ENCODE measurements at places on chromosomes 1 and 21.

DNA sequence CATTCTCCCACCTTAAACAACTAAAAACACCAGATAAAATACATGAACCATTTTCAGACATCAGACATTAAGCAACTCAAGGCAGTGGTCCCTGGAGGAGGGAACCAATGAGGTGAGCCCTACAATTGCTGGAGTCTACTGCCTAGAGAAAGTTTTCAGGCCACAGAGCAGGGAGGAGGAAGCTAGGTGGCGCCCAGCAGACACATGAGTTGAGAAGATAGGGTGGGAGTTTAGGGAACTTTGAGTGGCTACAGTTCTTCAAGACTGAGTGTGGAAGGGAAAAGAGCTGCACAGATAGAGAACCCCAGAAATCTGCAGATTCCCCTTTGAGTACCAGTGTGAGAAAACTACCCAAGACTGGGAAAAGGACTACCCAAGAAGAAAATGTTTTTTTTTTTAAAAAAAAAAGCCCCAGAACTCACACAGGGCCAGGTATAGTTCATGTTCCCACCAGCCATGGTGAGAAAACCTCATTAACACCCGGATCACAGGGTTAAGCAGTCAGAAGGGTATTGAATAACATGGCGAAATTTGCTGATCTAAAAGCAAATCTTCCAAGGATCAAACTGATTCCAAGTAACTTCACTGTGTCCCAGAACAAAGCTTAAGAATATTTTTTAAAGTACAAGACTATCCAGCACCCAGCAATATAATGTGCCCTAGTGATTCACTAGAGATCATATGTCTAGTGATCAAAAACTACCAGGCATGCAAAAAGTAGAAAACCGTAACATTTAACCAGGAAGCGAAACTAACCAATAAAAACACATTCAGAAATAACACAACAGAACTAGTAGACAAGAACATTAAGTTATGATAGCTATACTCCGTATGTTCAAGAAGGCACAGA, 12.0 kb downstream of the ALDH9A1 start:
- no peak for DNase-seq

- DNase-seq, result no peak
These were observed 10.4 kb upstream of the KLF18 start for GRCh38 chr1:44151808-44152207.

- DNase-seq, result no peak
These were observed 183.6 kb upstream of the KIAA0040 start for GRCh38 chr1:175376194-175376593.

DNA sequence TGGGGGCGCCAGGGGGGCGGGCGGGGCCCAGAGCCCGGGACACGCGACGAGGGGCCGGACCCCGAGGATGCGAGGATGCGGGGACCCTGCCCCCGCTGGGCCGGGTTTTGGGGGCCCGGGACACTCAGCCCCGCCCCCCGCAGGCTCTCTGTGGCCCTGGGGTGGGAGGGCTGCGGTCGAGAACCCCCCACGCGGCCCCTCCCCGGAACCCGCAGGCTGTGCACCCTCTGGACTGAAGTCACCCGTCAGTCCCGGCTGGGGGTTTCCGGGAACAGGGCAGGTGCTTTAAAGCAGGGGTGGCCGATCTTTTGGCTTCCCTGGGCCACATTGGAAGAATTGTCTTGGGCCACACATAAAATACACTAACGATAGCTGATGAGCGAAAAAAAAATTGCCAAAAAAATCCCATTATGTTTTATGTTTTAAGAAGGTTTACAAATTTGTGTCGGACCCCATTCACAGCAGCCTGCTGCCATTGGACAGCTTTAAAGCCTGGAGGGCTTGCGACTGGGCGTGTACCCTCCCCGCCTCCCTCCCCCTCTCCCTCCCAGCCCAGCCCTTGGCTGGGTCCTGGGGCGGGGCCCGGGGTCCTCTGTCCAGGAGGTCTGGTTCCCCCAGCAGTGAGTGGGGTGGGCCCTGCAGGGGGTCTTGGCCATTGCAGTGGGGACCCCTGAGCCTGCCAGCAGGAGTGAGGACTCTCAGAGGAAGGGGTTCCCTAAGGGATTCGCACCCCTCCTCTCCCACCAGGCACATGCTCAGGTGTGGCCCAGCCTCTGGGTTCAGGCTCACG, 21.6 kb upstream of the C1orf159 start:
- DNase-seq, result peak; percentile 48

- no peak for DNase-seq
These were observed 31.5 kb upstream of the DNASE2B start for GRCh38 chr1:84366786-84367185.

GRCh38 chr1:92240034-92240433, 22.3 kb downstream of the C1orf146 start:
- DNase-seq, result no peak

DNA sequence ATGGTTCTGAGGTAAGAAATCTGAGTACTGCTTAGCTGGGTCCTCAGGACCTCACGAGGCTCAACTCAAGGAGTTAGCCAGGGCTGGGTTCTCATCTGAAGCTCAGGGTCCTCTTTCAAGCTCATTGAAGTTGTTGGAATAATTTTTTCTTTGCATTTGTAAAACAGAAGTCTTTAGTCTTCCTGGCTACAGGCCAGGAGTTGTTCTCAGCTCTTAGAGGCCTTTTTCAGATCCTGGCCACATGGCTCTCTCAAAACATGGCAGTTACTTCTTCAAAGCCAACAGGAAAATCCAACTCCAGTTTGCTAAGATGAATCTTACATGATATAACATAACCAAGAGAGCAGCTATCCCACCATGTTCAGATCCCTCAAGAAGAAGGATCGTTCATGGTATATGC, 92.3 kb upstream of the CHODL start:
- DNase-seq, result no peak
